Activated CD4-positive, CD25-positive, alpha-beta regulatory T cell (primary cell): ENCODE measurements at places on chromosomes 12 and 14.

DNA sequence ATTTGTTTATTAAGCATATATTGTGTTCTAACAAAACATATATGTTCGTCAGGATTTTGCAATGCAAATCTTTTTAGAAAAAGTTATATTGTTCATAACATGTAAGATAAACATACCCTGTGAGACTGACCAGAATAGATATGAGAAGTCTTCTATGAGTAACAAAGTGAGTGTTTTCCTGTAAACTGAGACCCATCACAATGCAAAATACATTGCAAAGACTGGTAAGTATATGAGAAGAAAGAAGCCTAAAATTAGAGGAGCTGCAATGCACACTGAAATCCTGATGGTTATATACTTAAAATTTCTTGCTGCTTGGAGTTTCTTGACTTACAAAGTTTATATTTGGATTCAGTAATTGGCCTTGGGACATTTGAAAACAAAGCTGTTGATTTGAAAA, 6.0 kb downstream of the HMGA2 start:
- no peak for DNase-seq

GRCh38 chr14:100147691-100148464, 11.6 kb downstream of the DEGS2 start:
- no peak for DNase-seq

DNA sequence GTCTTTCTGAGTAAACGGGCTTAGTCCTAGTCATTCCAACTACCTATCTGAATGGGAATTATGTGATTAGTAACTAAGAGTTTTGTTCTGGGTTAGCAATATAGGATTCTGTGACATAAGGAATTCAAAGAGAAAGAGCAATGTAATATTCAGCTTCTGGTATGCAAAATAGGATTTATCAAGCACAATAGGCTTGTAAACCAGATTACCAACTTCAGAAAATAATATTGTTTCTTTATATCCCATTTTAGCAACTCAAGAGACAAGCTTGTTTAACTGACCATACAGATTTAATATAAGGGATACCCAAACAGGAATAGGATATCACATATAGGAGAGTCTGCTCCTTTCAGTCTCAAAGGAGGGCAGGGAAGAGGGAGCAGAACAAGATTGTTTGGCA, 240.9 kb downstream of the CEP128 start:
- DNase-seq: no peak

DNA sequence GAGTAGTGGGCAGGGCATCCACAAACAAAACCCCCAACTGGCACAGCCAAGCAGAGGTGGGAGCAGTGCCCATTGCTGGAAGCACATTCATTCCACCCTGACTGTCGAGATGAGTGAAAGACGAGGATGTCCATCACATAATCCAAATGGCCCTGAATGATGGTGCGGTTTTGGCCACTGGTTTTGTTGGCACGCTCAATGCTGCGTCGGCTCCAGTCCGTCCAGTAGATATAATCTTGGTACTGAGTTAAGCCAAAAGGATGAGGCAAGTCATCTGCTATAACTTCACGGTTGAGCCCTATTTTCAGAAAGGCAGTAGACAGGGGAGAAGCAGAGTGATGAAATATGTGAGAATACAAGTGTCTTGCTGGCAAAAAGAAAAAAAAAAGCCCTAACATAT, 88.1 kb downstream of the BCL2L14 start:
- no peak for DNase-seq

DNA sequence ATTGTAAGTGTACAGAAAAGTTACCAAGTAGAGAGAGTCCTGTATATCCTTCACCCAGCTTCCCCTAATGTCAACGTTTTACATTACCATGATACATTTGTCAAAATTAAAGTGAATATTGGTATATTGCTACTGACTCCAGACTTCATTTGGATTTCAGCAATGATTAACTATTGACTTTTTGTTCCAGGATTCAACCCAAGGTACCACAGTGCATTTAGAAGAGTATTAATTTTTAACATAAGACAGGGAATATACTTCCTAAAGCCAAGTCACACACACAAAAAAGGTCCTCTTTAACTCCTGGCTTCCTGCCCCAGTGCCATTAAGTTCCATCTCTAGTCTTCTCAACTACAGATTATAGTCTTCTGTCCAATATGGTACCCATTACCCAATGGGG, 75.5 kb upstream of the RBM19 start:
- no peak for DNase-seq

DNA sequence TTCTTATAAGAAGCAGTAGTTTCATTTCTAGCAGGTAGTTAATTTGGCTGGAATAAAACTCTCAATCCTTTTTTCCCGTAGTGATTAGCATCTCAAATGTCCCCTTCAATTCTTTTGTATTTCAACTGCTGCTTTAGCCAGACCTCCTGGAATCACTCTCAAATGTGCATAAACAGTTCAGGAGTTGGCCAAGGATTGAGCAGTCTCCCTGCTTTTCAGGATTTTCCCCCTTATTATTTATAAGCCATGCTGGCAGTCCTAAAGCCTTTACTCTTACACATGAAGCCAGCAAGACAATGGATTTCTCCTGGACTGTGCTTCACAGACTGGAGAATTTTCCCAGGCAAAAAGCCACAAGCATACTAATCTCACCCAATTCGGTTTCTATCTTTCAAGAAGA, 950.1 kb downstream of the VRK1 start:
- no peak for DNase-seq

DNA sequence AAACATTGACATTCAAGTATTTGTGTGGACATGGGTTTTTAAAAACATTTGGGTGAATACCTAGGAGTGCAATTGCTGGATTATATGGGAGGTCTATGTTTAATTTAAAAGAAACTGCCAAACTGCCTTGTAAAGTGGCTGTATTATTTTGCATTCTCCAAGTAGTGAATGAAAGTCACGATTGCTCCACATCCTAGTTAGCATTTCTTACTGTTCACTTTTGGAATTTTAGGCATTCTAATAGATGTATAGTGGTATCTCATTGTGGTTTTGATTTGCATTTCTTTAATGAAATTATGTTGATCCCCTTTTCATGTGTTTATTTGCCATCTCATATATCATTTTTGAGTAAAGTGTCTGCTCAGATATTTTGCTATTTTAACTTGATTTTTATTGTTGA, 159.5 kb downstream of the FOXG1 start:
- DNase-seq: no peak

- no peak for DNase-seq
Observed at GRCh38 chr14:99931308-99931707, 133.9 kb upstream of the EVL start.

GRCh38 chr12:93347054-93347785, 30.5 kb upstream of the NUDT4 start:
- no peak for DNase-seq

DNA sequence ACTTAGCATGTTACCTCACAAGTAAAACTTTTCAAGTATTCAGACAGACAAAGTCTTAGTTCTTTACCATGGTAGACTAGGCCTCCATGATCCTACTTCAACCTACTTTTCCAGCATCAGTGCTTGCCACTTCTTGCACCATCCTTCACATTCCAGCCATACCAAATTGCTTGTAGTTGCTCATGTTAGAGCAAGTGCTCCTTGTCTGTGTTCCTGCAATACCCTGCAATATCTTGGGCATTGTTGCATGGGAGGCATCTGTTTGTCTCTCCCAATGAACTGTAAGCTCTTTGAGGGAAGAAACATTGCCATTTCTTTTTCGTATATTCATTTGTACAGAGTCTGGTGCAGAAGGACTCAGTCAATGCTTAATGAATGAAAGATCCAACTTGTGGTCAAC, 78.0 kb downstream of the SRGAP1 start:
- DNase-seq: no peak

- no peak for DNase-seq
Observed at GRCh38 chr12:82745063-82745674, 58.5 kb downstream of the TMTC2 start.

DNA sequence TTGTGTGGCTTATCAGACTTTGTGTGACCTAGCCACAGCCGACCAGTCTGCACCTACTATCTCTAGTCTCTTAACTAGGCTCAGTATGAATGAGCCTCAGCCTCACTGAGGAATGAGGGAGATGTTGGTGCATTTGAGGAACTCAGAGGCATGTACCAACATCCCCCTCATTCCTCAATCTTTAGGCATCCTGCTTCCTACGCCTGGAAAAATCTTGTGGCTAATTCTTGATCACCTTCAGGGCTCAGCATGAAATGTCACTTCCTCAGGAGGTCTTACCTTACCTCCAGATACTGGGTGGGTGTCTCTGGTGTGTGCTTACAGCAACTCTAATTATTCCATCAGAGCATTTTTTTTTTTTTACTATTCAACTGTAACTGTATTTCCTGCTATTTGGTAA, 148.8 kb upstream of the TMCC3 start:
- no peak for DNase-seq

DNA sequence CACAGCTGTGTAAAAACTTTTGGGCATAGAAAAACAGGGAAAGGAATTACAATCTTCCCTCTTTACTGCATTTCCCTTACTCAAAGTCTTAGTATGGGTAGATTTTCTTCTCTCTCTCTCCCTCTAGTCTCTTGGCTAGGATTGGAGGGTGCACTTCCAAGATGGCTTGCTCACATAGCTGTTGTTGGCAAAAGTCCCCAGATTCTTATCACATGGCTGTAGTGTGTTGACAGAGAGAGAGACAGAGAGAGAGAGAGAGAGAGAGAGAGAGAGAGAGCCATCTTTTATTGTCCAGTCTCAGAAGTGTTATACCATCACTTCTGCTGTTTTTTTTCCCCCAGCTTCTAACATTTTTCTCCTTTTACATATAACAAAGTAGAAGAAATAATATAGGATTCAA, 6.3 kb upstream of the OR4E2 start:
- DNase-seq: no peak

- no peak for DNase-seq
Observed at GRCh38 chr14:88233915-88234314, 89.2 kb downstream of the KCNK10 start.

DNA sequence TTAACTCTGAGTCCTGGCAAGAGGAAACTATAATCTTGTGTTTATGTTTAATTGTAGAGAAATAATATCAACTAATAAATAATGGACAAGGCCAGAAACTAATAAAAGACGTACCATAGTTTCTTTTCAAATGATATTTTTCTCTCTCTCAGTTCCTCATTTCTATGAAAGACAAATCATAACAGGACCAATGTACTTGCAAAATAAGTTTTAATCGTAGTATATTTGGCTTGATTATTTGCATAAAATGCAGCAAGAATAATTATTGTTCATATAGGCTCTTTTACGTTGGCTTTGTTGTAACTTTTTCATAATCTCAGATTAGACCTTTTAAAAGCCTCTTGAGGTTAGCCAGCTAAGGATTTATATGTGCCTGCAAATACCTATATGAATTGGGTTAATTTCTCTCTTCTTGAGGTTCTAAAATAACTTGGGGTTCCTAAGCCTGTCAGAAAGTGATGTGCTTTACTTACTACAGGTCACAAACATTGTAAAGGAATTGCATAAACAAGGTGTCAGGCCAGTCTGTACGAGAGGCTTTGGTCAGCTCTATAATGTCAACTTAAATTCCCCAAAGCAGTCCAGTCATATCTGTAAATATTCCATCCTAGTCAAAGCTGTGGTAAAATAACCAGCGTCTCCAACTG, 152.8 kb upstream of the PTPRQ start:
- DNase-seq: no peak

GRCh38 chr12:3342051-3342450, 149.0 kb upstream of the PRMT8 start:
- no peak for DNase-seq

GRCh38 chr12:93358058-93358457, 19.7 kb upstream of the NUDT4 start:
- DNase-seq: no peak
